ENCODE measurements at places on chromosomes 6 and 20.

- DNase-seq = no peak
These were observed 218.5 kb downstream of the ARHGAP18 start for GRCh38 chr6:129491436-129491835.

DNA sequence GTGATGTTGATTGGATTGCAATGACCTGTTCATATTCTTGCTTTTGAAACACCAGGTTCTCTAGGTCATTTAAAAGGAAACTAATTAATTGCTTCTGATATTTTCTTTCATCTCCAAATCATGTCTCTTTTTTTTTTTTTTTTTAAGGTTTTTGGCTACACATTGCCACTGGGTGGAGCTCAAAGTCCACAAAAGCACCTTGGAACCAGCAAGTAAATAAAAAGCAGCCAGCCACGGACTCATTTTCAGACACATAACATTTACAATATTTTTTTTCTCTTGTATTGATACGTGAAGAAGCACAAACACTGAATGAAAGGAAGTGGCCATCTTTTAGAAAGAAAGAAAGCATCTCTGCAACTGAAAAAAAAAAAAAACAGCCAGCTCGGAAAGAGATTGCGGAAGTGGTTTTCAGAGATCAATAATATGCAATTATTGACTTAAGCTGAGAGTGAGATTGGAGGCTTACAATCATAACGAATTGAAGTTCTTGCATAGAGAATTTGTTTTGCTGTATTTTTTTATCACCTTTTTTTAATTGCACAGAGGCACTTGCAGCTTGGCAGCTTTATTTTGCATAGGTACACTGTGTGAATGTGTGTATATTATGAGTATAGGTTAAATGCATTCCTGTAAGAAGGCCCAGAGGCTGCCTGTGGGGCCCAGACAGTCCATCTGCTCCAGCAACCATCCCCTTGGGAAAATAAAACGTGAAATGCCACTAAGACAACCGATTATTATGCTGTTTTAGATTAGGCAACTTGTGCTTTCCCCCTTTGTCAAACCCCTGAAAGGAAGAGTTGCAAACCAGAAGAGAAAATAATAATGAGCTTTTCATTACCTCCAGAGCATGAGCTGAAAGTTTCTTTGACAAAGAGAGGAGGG lies 28.2 kb downstream of the CGA start:
- peak; percentile 50 for DNase-seq

DNA sequence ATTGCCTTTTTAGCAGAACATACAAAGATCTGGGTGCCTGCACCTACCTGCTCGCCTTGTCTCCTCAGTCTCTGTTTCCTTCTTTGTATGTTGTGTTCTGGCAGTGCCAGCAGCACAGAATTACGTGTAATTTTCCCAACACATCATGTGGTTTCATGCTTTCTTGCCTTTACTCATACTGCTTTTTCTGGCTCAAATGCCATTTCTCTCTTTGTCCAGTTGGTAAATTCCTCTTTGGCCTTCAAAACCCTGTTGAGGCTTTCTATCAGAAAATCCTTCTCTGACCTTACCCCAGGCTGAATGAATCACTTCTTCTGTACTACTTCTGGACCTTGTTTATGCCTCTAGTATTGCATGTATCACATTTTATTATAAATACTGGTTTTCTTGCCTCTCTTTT lies 31.8 kb downstream of the L3MBTL3 start:
- DNase-seq = no peak

- no peak for DNase-seq
These were observed 128.8 kb upstream of the SIM1 start for GRCh38 chr6:100593522-100593921.

DNA sequence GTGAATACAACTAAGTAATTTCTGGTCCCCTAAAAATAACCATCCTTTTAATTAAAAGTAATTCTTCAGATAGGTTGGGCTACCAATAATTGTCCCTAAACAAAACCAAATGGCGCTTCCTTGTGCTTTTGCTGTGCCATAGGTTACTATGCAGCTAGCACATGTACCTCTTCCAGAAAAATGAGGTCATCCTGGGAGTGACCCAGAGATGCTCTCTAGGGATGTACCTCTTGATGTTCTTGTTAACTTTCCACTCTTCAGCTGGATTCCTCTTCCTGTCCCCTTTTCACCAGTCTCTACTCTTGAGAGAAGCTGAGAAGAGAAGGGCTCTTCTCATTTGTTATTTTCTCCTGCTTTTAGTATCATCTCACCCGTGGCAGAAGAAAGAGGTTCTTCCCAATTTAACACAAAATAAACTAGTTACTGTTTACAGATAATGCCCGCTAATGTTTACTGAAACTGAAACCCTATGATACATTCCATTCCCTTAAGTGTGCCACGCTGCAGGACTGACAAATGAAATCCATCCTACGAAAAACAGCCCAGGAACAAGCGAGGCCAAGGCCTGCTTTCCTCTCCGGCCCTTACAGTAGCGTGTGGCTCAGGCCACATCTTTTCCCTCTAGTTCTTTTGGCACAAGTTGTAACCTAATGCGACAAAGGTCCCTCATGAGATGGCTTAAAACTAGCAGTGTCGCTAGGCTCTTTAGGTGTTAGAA lies 24.2 kb downstream of the MRS2 start:
- no peak for DNase-seq

GRCh38 chr6:168497381-168497780 lies 56.4 kb downstream of the SMOC2 start:
- DNase-seq = no peak

- DNase-seq = no peak
These were observed 143.7 kb downstream of the DLL1 start for GRCh38 chr6:170147056-170147787.

DNA sequence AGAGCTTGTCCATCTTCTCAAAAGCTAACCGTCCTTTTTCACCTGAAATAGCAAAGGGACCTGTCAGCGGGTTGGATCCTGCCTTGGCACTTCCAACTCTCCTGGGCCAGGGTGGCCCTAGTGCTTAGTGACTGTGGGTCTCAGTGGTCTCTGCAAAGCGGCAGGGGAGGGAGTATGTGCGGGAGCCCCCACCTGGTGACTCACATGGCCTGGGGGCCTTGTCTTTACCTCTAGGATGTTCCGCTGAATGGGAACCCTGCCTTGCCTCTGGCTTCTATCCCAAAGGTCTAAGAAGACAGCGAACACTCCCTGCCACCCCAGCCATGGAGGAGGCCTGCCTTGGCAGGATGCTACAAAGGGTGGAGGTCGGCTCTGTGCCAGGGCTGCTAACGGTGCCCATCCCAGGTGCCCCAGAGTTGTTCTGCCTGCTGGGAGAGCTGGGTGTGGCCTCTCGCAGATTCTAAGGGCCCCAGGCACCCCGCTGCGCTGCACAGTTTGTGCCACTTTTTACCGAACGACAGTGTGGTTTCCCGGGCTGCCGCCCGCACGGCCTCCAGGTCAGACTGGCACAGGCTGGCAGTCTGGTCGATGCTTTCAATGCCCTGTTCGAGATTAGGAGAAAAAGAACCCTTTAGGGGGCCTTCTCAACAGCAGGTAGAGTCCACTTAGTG lies 77.2 kb downstream of the PTPN1 start:
- no peak for DNase-seq

GRCh38 chr6:339480-339879 lies 47.2 kb downstream of the DUSP22 start:
- no peak for DNase-seq

DNA sequence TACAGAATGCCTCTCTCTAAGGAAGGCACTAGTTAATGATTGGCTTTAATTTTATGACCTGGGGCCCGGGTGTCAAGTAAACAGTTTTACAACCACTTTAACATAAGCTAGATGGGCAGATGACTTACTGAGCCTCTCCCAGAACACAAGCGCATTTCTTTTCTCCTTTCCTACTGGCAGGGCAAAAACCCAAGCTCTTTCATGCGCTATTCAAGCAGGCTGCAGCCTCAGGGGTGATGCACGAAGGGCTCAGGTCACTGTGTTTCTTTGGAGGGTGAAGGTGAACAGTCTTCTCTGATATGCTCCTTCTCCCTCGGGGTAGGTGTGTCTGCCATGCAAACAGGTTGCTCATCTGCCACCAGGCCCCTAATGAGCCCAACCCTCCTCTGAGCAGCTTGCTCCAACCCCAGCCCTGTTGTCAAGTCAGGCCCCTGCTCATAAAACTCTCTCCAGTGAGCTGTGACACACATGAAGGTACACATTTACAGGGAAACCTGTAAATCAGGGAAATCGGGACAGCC lies 73.5 kb upstream of the CDH4 start:
- no peak for DNase-seq

DNA sequence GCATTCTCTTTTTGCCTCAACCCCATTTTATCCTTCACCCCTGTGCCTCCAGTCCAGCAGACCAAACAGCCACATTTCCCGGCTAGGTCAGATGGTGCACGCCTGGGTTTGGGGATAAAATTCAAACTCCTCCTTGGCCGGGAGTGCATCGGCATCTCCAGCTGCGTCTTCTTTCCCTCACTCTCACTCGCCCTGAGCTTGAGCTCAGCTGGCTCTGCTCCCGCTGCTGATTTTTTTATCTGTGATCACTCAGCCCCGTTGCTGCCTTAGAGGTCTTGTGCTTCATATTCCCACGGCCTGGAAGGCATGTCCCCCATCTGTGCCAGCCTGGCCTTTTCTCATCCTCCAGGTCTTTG lies 6.8 kb upstream of the EZR start:
- no peak for DNase-seq

DNA sequence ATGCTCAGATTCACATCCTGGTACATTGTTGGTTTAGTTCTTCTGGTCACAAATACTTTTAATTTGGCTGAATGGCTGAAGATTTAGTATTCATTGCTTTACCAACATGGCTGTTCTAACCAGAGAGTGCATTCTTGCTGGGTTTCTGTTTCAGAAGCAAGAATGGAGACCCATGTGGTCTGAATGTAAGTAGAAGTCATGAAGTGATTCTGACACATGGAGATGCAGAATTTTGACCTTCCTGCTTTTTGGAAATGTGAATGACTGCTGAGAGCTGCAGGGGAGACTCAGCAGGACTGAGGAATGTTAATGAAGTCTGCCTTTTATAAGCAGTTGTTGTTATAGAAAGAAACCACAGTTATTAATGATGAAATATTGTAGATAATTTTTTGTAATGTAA lies 576.1 kb upstream of the MARCKS start:
- DNase-seq = no peak

DNA sequence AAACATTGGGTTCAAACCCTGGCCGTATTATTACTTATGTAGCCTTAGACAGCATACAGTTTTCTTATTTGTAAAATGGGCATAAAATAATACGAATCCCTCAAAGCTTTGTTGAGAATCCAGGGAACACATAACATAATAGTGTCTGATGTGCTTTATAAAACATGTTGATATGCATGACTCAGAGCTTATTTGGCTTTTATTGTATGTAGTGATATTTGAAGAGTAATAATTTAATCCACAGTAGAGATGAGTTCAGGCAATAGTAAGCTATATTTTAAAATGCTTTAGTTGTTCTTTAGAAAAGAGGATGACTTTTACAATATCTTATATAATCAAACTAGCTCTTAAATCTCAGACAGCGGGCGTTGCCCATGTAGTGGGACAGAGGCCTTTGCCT lies 176.4 kb downstream of the SIM1 start:
- no peak for DNase-seq

DNA sequence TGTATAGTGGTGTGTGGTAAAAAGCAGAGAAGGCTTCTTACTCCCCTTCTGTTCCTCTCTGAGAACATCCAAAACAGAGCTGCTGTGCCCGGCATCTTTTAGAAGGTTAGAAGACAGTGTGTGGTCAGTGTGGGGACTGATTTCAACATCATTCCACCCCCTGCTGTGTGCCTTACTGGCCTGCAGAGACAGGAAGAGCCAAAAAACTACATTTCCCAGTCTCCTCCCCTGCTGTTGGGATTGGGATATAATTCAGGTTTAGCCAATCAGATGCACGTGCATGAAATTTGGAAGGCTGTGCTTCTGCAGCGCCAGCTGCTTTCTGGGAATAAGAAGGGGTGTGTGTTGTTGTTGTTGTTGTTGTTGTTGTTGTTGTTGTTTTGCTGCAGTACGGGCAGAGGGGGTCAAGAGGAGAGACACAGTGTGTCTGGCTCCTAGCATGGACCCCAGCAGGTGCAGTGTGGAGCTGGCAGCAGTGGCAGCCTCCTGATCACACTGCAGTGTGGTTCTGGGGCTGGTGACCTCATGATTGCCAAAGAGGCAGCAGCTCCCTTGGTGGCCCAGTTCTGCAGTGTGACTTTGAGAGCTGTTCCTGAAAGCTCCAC lies 74.7 kb downstream of the MRPL14 start:
- peak; percentile 69 for DNase-seq

DNA sequence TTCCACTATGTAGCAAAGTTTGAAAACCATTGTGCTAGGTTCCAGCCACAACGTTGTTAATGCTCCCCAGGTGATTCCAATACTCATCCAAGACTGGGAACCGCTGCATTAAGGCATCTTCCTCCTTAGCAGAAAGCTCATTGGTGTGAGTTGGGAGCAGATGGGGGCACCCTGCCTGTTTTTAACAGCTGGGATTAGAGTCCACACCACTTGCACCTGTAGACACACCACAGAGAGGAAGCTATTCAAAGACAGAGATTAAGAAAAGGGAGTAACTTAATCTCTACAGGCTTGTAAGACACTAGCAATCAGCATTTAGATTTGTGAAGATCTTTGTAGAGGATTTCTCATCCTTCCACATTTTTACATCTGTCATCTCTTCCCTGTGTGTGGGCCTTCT lies 333.9 kb upstream of the SOX4 start:
- no peak for DNase-seq

DNA sequence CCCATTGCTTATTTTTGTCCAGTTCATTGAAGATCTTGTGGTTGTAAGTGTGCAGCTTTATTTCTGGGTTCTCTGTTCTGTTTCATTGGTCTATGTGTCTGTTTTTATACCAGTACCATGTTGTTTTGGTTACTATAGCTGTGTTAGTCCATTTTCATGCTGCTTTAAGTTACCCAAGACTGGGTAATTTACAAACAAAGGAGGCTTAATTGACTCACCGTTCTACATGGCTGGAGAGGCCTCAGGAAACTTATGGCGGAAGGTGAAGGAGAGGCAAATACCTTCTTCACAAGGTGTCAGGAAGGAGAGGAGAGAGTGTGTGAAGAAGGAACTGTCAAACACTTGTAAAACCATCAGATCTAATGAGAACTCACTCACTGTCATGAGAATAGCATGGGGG lies 29.9 kb upstream of the FERMT1 start:
- DNase-seq = no peak

DNA sequence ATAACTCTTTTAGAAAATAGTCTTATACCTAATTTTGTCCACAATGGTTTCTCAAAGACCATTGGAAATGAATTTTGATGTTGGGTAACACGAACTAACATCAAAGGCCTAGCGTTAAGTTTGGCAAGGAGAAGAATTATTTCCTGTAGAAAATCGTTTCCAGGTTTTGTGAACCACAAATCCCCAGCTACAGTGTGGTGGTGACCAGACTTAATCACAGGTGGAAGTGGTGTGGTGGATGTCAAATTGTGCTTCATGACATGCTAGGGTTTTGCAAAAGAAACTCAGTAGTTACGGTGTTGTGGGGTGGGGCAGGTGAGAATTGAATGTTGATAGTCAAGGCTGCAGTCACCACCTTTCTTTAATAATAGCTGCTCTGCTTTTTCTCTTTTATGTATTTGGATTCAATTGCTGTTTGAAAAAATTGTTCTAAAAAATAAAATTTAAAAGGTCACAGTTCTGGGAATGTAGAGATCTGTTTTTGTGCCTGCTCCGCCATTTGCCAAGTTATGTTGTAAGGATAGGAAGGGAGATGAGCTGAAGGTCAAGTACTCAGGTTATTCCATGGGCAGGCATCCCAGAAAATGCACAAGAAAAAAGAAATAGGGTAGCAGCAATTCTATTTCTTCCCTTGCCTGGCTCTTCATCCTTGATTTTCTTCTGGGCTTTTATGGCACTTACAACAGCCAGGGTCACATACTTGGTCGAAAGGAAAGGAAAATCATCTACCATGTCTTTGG lies 83.6 kb downstream of the F13A1 start:
- DNase-seq = no peak

- DNase-seq = no peak
These were observed 10.9 kb downstream of the PYGB start for GRCh38 chr20:25258828-25259227.
